ENCODE measurements at places on chromosomes 3 and 15.

GRCh38 chr3:163891771-163892170, 1186.5 kb downstream of the SI start:
- DNase-seq = no peak
- no peaks in the 10 kb centered on the region for H3K27me3 ChIP-seq
- no peak overlapping the region for H3K4me3 ChIP-seq
- no peaks in the 10 kb centered on the region for H3K36me3 ChIP-seq
- H3K4me1 ChIP-seq = no peaks in the 10 kb centered on the region

GRCh38 chr3:100954990-100955389, 38.2 kb downstream of the ABI3BP start:
- no peak overlapping the region for H3K27ac ChIP-seq
- H3K4me3 ChIP-seq = no peak overlapping the region
- no peaks in the 10 kb centered on the region for H3K36me3 ChIP-seq
- H3K4me1 ChIP-seq = no peaks in the 10 kb centered on the region
- no peak for DNase-seq

GRCh38 chr15:22811640-22812039, 25.2 kb downstream of the NIPA1 start:
- no peaks in the 10 kb centered on the region for H3K4me1 ChIP-seq
- no peak for DNase-seq
- H3K27me3 ChIP-seq = no peaks in the 10 kb centered on the region
- no peak overlapping the region for H3K27ac ChIP-seq
- H3K4me3 ChIP-seq = no peak overlapping the region

- H3K27ac ChIP-seq = no peak overlapping the region
- no peak overlapping the region for H3K4me3 ChIP-seq
- H3K27me3 ChIP-seq = no peaks in the 10 kb centered on the region
- H3K4me1 ChIP-seq = no peaks in the 10 kb centered on the region
- no peaks in the 10 kb centered on the region for H3K36me3 ChIP-seq
Measured at GRCh38 chr3:195071916-195072820, 198.8 kb downstream of the XXYLT1 start.

- no peaks in the 10 kb centered on the region for H3K27me3 ChIP-seq
- H3K27ac ChIP-seq = no peak overlapping the region
- H3K4me3 ChIP-seq = no peak overlapping the region
- DNase-seq = no peak
Measured at GRCh38 chr3:32420126-32421038, 28.7 kb downstream of the CMTM7 start.

GRCh38 chr15:80580106-80580505, 115.0 kb upstream of the ABHD17C start:
- no peak overlapping the region for H3K4me3 ChIP-seq
- H3K27ac ChIP-seq = no peak overlapping the region
- H3K4me1 ChIP-seq = no peaks in the 10 kb centered on the region
- H3K27me3 ChIP-seq = no peaks in the 10 kb centered on the region
- DNase-seq = no peak

DNA sequence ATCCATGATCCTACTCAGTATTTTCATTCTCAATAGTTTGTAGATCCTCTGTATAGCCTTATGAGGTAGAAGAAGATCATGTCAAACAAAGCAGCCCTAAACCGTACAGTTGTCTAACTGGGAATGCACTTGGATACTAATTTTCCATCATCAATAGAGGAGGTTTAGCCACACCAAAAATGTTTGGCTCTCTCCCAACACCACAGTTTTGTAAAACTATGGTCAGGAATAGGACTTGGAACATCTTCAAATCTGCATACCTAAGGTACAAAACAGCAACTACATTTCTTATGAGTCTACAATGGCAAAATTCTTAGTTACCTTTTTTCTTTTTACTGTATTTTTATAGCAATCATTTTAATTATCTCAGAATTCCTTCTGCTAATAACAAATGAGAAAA, 1001.6 kb downstream of the ROBO2 start:
- no peak for DNase-seq
- H3K27me3 ChIP-seq = no peaks in the 10 kb centered on the region
- no peaks in the 10 kb centered on the region for H3K4me1 ChIP-seq
- H3K27ac ChIP-seq = no peak overlapping the region
- H3K4me3 ChIP-seq = no peak overlapping the region
- H3K36me3 ChIP-seq = no peaks in the 10 kb centered on the region

GRCh38 chr3:30655187-30655812, 48.9 kb downstream of the TGFBR2 start:
- DNase-seq = peak; percentile 64
- H3K4me1 ChIP-seq = peaks cover 66% of the 10 kb centered on the region
- no peak overlapping the region for H3K4me3 ChIP-seq
- peak overlapping the region; percentile 58 for H3K27ac ChIP-seq

- no peaks in the 10 kb centered on the region for H3K4me1 ChIP-seq
- no peaks in the 10 kb centered on the region for H3K27me3 ChIP-seq
- H3K36me3 ChIP-seq = no peaks in the 10 kb centered on the region
- H3K27ac ChIP-seq = no peak overlapping the region
- H3K4me3 ChIP-seq = no peak overlapping the region
Measured at GRCh38 chr3:141804778-141805639, 41.8 kb downstream of the GRK7 start.

GRCh38 chr3:175980486-175981090, 1121.5 kb downstream of the NAALADL2 start:
- no peaks in the 10 kb centered on the region for H3K4me1 ChIP-seq
- H3K27me3 ChIP-seq = no peaks in the 10 kb centered on the region
- no peaks in the 10 kb centered on the region for H3K36me3 ChIP-seq
- no peak overlapping the region for H3K27ac ChIP-seq

DNA sequence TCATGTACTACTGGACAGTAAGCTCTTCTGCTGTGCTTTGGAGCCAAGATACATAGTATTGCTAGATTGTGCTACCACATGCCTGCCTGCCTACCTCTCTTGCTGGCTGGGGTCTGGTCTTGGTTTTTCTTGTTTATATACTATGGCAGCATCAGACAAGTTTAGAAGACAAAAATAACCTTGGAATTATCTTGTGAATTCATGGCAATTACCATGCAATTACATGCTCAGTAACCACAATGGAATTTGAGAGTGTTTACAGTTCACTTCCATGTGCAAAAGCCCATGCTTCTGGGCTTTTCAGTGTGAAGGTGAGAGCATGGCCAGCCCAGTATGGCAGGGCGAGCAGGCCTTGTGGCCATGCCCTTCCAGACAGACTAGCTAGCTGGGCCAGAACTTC, 48.0 kb upstream of the C15orf61 start:
- H3K27ac ChIP-seq = no peak overlapping the region
- no peaks in the 10 kb centered on the region for H3K4me1 ChIP-seq
- H3K27me3 ChIP-seq = no peaks in the 10 kb centered on the region
- no peaks in the 10 kb centered on the region for H3K36me3 ChIP-seq

GRCh38 chr15:69760890-69761568, 308.4 kb downstream of the RPLP1 start:
- H3K27ac ChIP-seq = peak overlapping the region; percentile 88
- DNase-seq = peak; percentile 92
- H3K36me3 ChIP-seq = no peaks in the 10 kb centered on the region
- H3K4me1 ChIP-seq = peaks cover 65% of the 10 kb centered on the region
- no peak overlapping the region for H3K4me3 ChIP-seq
- no peaks in the 10 kb centered on the region for H3K27me3 ChIP-seq
